ENCODE measurements at places on chromosomes 7 and 10.

DNA sequence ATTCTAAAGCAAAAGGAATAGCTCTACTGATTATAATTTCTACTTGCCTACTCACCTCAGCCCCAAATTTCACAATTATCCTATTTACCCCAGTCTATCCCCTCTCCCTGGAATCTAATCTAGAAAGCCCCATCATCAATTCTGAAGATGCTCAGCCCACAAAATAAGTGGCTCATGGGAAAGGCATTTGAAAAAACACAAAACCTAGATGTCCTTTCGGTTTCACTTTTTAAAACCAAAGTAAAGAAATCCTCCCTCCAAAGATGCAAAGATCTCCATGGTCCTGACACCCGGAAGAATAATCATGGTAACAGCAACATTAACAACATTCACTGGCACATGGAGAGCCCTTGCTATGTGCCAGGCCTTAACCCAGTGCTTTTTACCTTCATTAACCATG, 224.8 kb downstream of the FGFR2 start:
- no peak for DNase-seq

DNA sequence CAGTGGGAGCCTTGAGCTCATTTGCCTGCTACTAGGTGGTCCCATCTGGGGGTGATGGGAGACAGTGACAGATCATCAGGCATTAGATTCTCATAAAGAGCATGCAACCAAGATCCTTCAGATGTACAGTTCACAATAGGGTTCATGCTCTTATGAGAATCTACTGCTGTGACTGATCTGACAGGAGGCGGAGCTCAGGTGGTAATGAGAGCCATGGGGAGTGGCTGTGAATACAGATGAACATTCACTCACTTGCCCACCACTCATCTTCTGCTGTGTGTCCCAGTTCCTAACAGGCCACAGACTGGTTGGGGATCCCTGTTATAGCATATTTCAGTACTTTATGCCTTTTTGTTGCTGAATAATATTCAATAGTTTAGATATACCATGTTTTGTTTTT, 6.6 kb upstream of the UBE2D1 start:
- no peak for DNase-seq

DNA sequence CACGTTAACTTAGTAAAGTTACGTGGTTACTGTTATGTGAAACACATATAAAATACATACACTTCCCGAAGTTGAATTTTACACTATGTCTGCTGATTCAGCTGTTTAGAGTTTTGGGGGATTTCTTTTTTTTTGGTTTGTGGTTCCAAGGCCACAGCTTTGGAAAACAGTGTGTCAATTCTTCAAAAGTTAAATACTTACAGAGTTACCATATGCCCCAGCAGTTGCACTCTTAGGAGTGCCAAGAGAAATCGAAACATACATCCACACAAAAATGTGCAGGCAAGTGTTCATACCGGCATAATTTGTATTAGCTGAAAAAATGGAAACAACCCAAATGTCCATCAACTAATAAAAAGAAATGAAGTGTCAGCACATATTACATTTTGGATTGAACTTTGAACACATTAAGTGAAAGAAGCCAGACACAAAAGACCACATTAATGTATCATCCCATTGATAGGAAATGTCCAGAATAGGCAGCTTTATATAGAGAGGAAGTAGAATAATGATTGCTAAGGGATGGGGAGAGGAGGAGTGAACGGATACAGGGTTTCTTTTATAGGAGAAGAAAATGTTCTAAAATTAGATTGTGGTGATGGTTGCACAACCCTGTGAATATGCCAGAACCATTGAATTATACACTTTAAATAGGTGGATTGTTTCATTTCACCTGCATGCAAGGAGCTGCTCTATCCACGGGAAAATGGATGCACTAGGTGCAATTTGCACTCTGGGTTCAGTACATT, 17.6 kb downstream of the APBB1IP start:
- DNase-seq: no peak

DNA sequence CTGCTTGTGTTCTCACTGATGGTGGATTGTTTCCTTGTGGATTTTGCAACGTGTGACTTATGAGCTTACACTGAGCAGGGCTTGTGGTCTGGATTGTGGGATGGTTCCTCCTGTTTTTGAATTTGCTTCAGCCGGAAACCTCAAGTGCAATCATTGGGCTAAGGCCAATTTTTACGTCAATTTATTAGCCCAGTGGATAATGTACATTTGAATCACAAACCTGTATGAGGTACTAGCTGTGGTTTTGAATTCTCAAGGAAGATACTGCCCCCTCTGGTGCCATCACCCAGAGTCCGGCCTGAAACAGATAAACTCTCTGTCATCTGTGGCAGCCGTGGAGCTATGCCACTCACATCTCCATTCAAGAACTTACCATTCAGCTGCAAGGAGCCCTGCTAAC, 7.3 kb upstream of the ZNF777 start:
- no peak for DNase-seq

GRCh38 chr10:131905267-131905571, 4.4 kb downstream of the PPP2R2D start:
- DNase-seq: no peak

DNA sequence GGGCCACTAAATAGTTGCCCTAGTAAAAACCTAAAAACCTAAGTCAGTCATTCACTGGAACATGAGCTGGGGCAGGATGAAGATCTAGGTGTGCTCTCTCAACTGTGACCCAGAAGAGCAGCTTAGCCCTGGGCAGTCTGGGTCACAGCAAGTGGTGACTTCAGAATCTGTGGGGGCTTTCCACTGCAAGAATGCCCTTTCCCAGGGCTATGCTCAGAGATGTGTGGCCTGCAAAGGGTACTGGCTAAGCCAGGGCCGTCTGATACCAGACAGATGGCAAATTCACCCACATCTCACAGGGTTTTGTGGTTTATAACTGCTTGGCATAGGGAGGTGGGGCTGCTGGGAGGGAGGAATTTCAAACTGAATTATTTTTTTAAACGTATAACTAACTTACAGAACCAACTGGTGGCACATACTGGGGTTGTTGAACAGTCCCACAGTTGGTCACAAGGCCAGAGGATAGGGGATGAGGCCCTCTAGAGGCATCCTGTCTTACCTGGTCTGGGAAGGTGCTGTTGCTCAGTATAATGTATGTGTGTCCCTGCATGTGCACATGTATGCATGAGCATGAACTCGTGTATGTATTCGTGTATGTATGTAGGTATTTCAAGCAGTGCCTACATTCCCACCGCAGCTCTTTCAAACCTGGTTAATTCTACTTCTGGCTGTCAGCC, 63.2 kb downstream of the PRPF18 start:
- DNase-seq: no peak

- no peak for DNase-seq
Measured at GRCh38 chr10:58372607-58373441, 12.4 kb upstream of the TFAM start.

GRCh38 chr10:87596351-87596750, 63.3 kb upstream of the PAPSS2 start:
- no peak for DNase-seq

DNA sequence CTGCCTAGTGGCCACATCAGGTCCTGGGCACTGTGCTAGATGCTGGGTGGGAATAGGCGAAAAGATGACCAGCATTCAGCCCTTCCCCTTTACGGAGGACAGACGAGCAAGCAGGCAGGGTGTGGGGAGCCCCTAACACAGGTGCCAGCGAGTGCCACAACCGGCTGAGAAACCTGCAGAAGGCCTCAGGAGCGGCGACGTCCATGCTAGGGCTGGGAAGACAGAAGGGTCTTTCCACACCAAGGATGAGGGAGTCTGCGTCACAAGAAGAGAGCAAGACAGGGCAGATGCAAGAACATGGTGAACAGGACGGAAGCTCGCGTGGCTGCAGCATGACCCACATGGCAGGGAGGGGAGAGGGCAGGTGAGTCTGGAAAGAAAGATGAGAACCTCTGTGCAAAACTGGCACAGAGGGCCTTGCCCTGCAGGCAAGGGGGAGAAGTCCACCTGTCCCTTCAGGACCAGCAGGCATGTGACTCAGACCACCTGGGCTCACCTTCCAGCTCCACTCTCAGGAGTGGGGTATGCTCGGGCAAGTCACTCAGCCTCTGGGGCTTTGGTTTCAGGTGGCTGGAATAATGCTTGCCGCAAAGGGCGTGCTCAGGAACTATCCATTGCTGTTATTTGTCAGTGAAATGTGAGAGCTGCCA, 36.6 kb downstream of the KCNH2 start:
- no peak for DNase-seq
